ENCODE measurements at places on chromosomes 6 and 20. TPM values are rescaled to one million over a fixed set of nuclear protein-coding genes. Genes with fewer than 3 reads are reported as not detected.

GRCh38 chr6:154491567-154492470 is 18.7 kb downstream of the CNKSR3 start:
- no peak for DNase-seq

- DNase-seq: no peak
Measured at GRCh38 chr20:44199877-44200276, 10.7 kb downstream of the OSER1 start.

- no peak for DNase-seq
Measured at GRCh38 chr6:92684386-92684785, 735.0 kb downstream of the EPHA7 start.

DNA sequence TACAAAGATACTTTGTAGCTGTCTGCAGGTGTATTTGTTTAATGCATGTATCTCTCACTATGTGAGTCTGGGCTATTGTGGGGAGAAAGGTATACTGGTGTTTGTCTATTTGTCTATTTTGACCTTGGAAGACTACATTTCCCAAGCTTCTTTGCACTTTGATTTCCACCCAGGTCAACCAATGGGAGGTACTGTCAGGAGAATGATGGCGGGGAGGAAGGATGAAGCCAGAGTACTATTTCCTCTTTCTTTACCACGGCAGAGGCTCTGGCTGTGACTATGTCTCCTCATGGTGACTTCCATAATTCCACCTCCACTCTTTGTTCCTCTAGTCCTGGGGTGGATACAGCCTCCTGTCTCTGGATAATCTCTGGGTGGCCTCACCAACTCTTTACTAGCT is 23.1 kb downstream of the LBP start:
- DNase-seq: no peak

DNA sequence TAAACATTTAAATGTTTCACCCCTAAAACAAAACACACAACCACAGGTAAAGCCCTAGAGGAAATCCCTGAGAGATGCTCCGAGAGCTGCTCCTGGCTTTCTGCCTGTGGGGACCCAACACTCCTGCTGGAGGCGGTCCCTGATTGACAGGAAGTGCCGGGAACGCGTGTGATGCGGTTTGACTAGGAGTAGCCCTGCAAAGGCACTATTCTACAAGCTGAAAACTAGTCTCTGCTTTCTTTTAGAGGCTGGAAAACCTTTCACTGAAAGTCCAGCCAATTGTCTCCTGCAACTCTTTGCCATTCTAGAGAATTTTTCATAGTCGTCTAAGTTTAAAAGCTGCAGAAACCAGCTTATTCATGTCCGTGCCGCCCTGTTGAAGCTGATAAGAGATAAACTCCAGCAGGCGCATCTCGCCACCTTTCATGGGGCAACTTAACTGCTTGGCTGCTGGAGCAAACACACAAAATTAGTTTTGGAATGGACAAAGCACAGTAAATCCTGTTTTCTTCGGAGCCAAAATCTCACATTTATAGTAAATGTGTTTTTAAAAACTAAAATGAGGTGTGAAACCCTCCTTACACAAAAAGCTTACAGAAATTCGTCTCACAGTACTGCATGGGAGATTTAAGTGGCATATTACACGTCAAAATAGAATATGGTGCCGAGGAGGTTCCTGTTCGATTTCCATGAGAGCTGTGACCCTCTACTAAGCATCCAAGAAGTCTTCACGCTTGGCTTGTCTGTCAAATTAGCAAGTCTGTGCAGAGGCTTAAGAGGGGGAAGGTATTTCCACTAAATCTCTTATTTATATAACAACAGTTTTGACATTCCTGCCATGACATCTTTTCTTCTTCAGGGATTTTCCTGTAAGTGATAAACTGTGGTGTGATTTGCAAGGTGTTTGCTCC is 46.9 kb downstream of the DACT2 start:
- DNase-seq: no peak

- DNase-seq: no peak
Measured at GRCh38 chr6:56649782-56650181, 7.1 kb upstream of the DST start.

GRCh38 chr20:62621251-62622110 is 20.8 kb upstream of the SLCO4A1 start:
- DNase-seq: no peak

- DNase-seq: no peak
Measured at GRCh38 chr20:61855286-61855685, 210.4 kb downstream of the TAF4 start.

- DNase-seq: no peak
Measured at GRCh38 chr6:156434795-156435190, 342.4 kb upstream of the ARID1B start.

DNA sequence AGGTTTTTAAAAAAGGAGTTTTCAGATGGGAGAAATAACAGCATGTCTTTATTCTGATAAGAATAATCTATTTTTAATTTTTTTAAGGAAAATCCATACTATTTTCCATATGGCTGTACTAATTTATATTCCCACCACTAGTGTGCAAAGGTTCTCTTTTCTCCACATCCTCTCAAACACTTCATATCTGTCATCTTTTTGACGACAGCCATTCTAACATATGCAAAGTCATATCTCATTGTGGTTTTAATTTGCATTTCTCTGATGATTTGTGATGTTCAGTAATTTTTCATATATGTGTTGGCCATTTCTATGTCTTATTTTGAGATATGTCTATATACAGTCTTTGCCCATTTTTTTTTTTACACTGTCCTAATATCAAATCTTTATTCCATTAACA is 280.6 kb upstream of the RUNX2 start:
- DNase-seq: no peak

DNA sequence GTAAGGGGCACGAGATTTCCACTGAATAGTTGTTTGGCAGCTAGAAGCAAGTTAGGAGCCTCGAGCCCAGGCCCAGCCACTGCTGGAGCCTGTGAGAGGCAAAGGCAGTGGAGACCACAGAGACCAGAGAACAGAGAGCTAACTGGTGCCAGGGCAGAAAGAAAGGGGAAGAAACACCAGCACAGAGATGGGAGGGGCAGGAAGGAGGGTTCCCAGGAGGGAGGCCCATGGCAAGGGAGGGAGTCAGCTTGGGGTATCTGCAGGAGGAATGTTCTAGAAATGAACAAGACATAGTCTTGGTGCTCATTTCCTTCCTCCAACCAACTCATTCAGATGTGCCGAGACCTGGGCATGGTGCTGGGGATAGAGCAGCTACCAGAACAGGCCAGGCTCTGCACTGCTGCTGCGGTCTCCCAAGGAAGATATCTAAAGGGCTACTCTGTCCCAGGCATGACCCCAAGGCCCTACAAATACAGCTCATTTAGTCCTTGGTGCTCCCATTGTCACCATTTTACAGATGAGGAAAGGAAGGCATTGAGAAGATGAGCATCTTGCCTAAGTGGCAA is 10.7 kb downstream of the ANGPT4 start:
- DNase-seq: no peak

GRCh38 chr6:97717086-97717485 is 434.1 kb upstream of the MMS22L start:
- no peak for DNase-seq

GRCh38 chr6:37704923-37705238 is 7.2 kb upstream of the MDGA1 start:
- DNase-seq: no peak

DNA sequence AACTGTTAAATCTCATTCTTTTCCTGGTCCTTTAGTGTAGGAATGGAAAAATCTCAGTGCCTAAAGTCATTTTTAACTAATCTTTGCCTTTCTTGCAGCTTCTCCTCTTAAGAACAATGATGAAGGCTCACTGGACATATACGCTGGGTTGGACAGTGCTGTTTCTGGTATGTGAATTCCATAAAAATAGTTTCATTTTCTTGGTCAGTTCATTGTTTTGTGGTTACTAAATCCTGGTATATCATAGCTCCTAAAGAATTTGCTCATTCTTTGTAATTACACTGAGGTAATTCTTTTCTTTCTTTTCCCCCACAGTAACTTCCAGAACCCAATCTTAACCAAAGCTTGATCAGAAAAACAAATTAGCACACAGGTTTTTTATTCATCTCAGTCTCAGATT is 23.4 kb downstream of the CASP8AP2 start:
- no peak for DNase-seq

GRCh38 chr6:140977403-140977802 is 1155.3 kb upstream of the GJE1 start:
- DNase-seq: no peak

GRCh38 chr6:127515234-127515793 is 3.8 kb downstream of the MTCL3 start:
- DNase-seq: peak; percentile 59

DNA sequence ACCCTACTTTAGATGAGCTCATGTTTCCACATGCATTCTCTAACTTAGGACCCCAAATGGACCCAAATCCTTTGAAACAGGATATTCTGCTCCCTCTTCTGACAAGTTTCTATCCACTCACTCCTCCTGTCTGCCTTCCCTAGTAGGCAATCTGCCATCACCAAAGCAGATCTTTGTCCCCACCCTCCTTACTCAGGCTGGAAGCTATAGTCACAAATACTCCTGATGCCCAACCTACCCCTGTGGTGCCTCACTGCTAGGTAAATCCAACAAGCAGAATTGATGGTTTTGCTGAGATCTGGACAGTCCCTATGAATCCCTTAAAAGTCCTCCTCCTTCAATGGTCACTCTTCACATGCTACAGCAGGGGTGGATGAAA is 21.7 kb downstream of the ELOVL5 start:
- no peak for DNase-seq

DNA sequence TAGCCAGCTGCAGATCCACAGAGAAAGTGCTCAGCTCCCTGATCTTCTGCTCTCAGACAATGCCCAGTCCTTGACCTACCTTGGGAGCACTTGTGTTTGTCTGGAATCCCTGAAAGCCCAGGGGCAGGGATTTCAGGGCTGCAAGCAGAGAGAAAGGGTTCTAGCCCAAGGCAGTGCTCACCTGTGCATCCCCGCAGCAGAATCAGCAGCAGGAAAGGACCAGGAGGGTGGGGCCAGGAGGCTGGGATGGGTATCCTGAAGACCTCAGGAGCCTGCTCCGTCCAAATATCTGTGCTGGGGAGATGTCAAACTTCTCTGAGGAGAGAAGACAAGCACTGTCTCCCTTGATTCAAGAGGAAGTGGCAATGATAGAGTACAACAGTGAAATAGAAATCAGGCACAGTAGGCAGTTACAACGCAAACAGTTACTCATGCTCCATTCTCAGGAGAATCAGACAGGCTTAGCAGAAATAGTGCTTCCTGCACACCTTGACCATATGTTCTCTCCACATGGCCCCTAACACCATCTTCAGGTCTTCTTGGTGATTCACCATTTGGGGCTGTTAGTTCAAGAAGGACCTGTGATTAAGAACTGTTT is 28.7 kb upstream of the SIRPG start:
- no peak for DNase-seq

CDK5RAP1 gene
- 20.4 TPM for total RNA-seq

CFAP61 gene
- total RNA-seq: 3.1 TPM

BPIFB2 gene
- 0.31 TPM for total RNA-seq

CNKSR3 gene
- total RNA-seq: 3.0 TPM

SEL1L2 gene
- total RNA-seq: 0.62 TPM

SRMS gene
- total RNA-seq: not detected

All from occipital lobe (tissue), 3 donors.